Caco-2 (cell line): ENCODE measurements at places on chromosomes 4 and X.
A peak's percentile ranks its signal among the peaks of the same experiment; 100 is the strongest.

DNA sequence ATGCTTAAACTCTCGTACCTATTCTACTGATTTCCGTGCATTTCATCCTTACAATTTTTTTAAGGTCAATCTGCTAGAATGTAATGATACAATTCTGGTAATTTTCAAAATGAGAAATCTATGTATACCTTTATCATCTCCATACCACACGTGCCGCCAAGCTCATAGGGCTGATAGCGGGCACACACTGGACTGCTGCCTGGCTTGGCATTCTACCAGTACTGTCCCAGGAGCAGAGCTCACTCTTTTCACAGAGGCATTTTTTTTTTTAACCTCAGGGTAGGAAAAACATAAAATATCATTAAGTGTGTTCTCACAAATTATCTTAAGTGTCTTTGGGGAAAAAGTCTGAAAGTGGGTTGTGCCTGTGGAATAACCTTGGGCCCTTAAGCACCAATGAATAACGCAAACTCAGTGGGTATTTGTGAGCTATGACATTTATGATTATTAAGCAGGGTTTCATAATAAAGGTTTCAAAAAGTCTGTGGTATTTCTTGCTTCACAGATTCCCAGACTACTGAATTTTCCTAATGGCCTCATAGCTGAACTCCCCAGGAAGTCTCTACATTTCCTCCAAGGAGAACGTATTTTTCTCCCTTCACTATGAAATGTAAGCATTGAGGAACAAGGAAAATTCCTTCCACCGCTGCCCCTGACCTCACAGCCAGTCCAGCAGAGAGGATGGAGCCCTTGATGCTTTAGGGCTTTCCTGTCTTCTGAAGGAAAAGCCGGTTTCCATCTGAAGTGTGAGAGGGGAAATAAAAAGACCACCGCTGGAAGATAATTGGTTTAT is 125.2 kb downstream of the ELOVL6 start:
- DNase-seq = no peak

DNA sequence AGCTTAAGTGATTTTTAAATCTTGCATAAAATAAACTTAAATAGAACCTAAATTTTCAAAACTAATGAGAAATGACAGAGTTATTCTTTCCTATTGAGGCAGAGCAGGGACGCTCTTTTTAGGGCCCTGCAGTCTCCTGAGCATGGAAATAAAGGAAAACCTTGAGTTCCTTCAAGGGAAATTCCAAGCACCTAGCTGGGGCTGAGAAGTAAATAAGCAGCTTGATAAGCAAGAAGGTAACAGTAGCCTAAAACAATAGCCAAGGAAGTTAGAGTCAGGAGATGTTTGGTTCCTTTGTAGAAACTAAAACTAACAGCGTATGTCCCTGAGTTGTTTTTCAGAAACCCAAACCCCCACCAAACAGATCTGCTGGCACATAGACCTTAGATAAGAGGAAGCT is 174.6 kb downstream of the COL25A1 start:
- DNase-seq = no peak

DNA sequence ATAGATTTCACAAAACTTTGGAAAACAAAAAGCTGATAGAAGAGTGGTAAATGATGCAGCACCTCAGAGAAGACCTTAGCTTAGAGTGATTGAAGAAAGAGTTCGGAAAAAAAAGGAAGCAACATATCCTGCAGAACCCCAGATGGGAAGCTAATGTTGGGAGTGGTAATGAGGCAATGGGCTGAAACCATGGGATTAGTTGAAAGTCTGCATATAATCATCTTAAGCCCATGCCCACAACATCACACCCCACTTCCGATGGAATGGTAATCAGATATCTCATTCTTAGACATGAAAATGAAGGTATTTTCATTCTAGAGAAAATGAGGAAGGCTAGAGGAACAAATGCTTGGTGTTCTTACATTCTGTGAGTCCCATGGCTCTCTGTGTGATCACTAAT is 146.3 kb upstream of the ADAMTS3 start:
- DNase-seq = no peak

DNA sequence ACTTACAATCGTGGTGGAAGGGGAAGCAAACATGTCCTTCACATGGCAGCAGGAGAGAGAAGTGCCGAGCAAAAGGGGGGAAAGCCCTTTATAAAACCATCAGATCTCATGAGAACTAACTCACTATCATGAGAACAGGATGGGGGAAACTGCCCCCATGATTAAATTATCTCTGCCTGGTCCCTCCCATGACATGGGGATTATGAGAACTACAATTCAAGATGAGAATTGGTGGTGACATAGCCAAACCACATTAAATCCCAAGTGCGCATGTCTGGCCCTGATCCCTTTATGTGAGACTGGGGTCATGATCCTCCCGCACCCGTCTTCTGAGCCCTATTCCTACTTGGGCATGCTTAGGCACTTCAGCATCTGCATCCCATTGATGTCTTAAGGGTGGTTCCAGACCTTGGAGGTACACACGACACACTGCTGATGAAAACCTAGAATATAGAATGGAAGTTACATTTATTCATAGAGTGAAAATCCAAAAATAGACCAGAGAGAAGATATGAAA is 116.0 kb downstream of the PTTG2 start:
- DNase-seq = no peak

- DNase-seq = peak; percentile 5
Observed at GRCh38 chrX:73214426-73215094, at the start of gene NAP1L2. Gene NAP1L2 (minus strand): TSS chrX:73214851. CDS start chrX:73214492, 359 bp downstream.

GRCh38 chr4:183960046-183960420 is 54.9 kb downstream of the STOX2 start:
- peak; percentile 58 for DNase-seq

DNA sequence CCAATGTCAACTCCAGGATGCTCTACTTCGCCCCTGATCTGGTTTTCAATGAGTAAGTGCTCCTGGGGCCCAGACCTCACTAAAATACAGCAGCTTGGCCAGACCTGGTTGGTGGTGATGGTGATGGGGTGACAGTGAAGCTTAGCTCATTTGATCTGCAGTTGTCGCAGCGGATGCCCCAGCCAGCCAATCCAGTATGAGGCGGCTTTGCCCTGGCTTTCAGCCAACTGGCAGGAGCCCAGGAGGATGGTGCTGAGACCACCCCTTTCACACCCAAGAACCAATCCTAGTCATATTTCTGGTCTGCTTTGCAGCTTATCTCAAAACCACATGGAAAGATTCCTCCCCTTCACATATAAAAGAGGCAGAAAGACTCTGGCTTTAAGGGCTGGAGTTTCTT is 173.8 kb downstream of the AR start:
- DNase-seq = no peak

GRCh38 chrX:12929701-12930100 is 23.3 kb downstream of the TLR8 start:
- DNase-seq = no peak

GRCh38 chr4:29578329-29578728 is 1141.8 kb upstream of the PCDH7 start:
- DNase-seq = no peak

- DNase-seq = no peak
Observed at GRCh38 chr4:5553801-5554200, 154.6 kb downstream of the EVC2 start.

DNA sequence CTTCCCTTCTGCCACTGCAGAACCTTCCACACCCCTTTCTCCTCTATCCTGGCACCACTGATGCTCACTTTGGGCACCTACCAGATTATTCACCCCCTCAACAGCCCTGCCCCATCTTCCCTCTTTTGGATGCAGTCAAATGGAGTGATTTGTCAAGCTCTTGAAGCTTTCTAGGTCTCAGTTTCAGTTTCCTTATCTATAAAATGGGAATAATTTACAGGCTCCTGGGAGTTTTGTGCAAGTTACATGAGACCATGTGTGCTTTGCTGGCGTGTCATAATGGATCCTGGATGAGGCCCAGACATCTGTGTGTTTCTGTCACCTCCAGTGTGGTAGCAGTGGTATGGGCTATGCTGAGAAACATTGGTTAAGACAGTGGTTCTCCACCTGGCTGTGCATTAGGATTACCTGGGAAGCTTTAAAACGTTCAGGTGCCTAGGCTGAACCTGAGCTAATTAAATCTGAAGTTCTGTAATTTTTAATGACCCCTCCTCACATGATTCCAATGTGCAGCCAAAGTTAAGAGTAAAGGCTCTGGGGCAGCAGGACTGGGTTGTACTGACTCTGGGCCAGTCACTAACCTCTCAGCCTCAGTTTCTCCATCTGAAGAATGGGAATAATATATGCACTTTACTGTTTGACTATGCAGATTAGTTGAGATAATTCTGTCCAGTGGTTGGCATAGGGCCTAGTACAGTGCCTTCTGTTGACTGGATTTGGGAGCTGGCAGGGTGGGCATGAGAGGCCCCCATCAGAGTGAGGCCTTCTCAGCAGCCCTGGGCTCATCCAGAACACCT is 6.8 kb upstream of the MGST2 start:
- no peak for DNase-seq

- peak; percentile 21 for DNase-seq
Observed at GRCh38 chrX:29083823-29084222, 496.6 kb downstream of the IL1RAPL1 start.

DNA sequence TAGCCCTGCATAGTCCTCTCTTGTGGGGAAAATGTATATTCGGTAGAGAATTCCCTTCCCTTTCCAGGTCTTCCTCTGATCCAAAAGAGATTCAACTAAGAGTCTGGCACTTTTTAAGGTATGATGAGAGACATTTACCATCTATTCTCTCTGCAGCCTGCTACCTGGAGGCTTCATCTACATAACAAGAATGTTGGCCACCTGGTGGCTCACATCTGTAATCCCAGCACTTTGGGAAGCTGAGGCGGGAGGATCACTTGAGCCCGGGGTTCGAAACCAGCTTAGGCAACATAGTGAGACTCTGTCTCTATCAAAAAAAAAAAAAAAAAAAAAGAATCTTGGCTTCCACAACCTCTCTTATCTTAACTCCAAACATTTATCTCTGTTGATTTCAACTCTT is 40.4 kb upstream of the NOCT start:
- DNase-seq = no peak
